Activated naive CD4-positive, alpha-beta T cell treated with anti-CD3 and anti-CD28 coated beads, Interleukin-2, amount 50 U/mL, for 16 hours (primary cell): ENCODE measurements at places on chromosomes 1 and 21.

GRCh38 chr1:91751275-91751674 lies 134.7 kb downstream of the TGFBR3 start:
- DNase-seq = no peak

DNA sequence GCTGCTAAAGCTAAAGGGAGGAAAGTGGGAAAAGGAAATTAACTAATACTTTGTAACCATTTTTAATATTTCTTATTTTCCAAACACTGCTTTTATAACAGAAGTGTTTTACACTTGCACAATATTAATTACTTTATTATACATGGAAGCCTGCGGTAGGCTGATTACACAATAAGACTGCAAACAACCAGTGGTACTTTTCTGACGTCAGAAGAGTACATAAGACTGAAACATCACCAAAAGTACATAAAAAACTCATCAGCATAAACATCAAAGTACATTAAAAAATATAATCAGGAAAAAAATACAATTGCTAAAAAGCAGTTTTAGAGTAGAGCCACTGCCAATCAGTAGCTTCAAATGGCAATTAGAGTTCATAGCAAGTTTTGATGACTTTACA lies 4.6 kb downstream of the ZNF281 start:
- DNase-seq = no peak

DNA sequence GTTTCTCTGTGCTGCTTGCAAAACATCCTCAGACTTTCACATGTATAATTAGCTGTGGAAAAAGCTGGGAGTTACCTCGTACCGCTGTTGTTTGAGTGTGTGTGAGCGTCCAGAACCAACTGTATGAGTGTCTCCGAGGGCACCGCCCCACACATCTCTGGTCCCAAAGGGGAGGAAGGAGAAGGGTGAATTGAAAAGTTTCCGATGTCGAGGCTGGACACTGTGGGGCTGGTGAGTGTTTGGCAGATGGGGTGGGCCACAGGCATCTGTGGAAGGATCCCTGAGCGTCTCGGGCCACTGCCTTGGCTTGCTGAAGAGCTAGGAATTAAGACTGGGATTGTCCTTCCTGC lies 1.2 kb downstream of the ATP2B4 start:
- peak; percentile 14 for DNase-seq

DNA sequence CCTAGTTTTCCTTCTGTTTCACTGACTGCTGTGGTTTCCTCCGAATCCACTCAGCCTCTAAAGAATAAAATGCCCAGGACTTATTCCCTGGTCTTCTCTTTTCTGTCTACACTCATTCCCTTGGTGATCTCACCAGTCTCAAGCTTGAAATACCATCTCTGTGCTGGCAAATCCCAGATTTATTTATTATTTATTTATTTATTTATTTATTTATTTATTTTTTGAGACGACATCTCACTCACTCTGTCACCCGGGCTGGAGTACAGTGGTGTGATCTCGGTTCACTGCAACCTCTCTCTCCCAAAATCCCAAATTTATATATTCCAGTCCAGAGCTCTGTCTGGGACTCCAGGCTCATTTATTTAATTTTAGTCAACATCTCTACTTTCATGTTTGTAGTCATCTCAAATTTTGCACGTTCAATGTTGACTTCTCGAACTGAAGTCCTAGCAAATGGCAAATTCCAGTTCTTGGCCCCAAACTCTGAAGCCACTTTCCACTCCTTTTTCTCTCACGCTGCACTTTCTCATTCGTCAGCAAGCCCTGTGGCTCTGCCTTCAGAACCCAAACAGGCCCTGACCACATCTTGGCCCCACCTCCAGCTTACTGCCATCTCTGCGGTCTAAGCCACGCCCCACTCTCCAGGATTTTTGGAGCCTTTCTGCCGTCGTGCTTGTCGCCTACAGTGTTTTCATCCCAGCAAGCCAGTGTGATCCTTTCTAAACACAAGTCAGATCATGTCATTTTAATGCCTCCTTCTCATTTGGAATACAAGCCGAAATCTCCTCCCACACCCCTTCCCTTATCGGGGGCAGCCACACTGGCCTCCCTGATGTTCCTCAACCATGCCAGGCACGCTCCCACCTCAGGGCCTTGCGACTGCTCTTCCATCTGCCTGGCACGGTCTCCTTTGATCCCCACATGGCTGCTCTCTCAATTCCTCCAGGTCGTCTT lies 14.2 kb upstream of the TENT5B start:
- no peak for DNase-seq

GRCh38 chr1:248585266-248585665 lies 10.7 kb upstream of the OR2T34 start:
- DNase-seq = no peak

GRCh38 chr1:111488669-111489068 lies 14.8 kb downstream of the ADORA3 start:
- no peak for DNase-seq

- DNase-seq = no peak
Measured at GRCh38 chr1:82485591-82486369, 685.0 kb downstream of the ADGRL2 start.

DNA sequence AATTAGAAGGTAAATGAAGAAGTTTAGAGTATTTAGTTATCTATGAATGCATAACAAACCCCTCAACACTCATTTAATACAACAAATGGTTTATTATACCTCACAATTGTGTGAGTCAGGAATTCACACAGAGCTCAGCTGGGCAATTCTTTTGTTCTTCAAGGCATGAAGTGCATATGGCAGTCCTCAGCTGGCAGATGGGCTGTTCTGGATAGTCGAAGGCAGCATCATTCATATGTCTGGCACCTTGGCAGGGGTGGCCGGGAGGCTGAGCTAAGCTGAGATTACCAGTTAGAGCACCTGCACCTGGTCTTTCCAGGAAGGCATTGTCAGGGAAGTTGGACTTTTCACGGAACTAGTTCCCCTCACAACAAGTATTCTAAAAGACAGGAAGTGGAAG lies 286.2 kb upstream of the DUSP10 start:
- DNase-seq = no peak

DNA sequence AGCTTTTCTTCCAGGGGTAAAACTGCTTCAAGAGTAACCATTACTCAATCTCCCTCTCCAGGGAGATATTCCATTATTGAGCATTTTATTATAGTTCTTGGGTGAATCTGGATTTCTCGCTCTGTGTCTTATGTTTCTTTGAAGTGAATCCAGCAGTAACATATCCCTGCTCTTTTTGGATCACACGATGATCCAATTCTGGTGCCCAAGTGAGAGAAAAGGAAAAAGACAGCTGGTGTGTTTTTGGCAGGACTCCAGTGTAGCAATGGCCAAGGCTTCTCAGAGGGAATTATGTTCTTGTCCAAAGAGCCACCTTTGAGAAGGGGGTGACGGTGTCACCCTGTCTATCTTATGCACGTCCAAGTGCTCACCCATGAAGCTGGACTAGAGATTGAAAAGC lies 140.3 kb upstream of the ERRFI1 start:
- no peak for DNase-seq

DNA sequence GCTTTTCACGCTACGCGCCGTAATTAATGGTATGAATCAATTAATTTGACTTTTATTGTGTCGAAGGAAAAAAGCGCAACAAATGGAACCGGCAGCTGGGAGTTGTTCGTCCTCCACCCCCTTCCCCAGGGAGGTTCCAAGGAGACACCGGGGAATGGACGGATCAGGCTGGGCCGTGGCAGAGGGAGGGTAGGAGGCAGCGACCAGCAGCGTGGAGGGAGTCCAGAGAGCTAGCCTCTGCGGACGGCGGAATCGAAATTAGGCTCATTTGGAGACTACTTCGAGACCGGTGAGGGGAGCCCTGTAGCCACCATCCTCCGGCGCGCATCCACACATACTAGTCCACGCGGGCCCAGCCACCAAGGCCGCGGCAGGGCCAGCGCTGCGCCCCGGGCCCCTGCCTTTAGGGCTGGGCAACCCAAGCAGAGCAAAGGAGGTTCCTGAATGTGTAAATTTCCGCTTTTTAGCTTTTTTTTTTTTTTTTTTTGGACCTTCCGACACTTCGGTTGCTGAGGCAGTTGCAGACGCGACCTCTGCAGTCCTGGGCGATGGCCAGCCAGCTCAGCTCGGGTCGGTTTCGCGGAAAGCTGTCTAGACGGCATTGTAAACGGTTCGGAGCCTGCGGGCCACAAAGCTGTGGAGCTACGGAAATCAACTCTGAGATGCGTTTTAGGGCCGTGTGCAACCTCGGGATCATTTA lies 2.2 kb upstream of the FOXD3 start:
- no peak for DNase-seq
